ENCODE measurements at places on chromosomes 11 and 22.

- no peak for DNase-seq
Observed at GRCh38 chr22:33986167-33986771, 66.0 kb upstream of the LARGE1 start.

- DNase-seq: no peak
Observed at GRCh38 chr22:46769706-46770105, 7.3 kb downstream of the TBC1D22A start.

DNA sequence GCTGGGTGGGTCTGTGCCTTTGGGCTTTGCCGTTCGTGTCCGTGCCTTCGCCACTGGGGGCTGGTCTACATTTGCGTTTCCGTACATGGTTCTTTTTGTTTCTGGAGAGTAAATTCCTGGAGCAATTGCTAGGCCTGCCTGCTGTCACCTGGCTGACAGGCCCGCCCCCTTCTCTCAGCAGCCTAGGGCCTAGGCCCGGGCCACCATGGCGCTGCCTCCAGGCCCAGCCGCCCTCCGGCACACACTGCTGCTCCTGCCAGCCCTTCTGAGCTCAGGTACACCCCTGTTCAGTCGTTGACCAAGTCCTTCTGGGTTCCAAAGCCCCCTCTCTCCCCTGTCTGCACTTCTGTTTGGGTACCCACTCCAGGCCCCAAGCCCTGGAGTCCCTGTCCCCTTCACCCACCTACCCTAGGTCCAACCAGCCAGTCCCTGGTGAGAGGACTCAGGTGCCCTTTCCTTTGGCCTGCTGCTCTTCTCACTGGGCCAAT is 649 bp downstream of the TMEM25 start:
- DNase-seq: no peak

DNA sequence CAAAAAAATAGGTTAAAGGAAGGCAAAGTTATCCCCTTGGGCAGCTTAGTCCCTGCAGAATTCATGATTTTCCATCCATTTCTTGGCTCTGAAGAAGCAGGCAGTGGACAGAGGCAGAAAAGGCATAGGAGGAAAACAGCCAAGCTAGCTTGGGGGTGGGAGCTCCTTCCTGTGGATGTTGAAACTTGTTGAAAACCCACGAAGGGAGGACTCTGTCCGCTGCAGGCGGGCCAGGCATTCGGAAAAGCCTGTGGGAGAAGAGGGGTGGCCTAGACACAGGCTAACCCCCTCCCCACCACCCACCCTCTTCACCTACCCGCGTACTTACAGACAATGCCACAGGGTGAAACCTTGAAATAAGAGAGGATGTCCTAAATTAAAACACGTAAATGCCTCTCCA is 72.1 kb downstream of the C22orf31 start:
- no peak for DNase-seq

DNA sequence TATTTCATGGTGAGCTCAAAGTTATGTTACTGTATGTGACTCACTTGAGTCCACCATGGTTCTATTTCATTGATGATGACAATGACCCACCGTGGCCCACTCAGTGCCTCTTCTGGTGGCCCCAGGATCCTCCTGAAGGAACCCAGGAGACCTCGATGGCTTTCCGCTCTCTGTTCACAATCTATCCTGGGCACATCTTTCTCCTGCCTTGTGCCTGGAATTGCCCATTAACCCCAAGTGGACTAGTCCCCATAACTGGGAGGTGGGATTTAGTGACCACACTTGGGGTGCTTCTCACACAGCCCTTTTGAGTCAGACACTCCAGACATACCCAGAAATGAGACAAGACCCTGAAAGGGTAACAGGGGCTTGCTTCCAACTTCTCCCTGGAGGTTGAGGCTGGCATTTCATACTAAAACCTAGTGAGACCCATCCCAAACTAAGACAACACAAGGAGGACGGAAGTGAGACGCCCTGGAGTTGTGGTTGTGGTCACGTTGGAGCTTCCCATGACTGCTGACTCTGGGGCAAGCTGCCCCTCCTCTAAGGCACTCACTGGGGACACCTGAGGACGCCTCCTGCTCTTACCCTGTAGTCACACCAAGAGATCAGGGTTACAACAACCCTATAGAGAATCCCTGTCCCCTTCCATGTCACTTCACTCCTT is 22.1 kb downstream of the IGLL5 start:
- no peak for DNase-seq

DNA sequence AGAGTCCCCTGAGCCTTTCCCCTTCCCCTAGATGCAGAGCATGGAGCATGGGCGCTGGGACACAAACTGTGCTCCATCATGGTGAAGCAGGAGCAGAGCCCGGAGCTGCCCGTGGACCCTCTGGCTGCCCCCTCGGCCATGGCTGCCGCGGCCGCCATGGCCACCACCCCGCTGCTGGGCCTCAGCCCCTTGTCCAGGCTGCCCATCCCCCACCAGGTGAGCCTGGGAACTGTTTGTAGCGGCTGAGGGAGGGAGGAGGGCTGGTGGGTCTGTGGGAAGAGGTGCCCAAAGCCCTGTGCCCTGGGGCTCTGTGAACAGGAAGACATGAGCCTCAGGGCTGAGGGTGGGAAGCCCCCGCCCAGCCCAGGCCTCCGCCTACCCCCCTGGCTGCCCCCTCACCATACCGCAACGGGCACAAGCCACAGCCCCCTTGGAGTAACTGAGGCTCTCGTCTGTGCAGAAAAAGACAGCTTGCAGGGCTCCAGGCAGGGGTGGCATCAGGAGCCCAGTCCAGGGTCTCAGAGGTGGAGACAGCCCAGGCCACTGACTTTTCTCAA is 30.4 kb downstream of the CREB3L1 start:
- no peak for DNase-seq

All from stimulated activated naive CD4-positive, alpha-beta T cell (primary cell).